Fibroblast of villous mesenchyme (primary cell): ENCODE measurements at places on chromosomes 5 and 9.

DNA sequence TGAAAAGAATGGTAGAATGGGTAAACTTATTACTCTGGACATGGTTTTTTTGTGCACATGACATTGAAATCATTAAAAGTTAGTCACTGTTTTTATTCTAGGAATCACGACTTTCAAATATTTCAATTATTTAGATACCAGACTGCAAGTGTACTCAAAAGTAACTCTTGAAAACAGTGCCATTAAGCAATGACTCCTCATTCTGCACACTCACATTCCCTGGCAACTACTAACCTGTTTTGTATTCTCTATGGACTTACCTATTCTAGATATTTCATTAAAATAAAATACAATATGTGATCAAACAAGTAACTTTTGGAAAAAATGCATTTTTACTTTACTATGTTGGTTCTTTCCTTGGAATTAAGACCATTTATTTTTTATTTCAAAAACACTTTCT is 607.0 kb downstream of the PDE4D start:
- no peak for DNase-seq

- DNase-seq = no peak
Observed at GRCh38 chr5:146624179-146624578, 108.2 kb upstream of the GPR151 start.

GRCh38 chr9:89444274-89444673 is 53.6 kb downstream of the SEMA4D start:
- DNase-seq = no peak

DNA sequence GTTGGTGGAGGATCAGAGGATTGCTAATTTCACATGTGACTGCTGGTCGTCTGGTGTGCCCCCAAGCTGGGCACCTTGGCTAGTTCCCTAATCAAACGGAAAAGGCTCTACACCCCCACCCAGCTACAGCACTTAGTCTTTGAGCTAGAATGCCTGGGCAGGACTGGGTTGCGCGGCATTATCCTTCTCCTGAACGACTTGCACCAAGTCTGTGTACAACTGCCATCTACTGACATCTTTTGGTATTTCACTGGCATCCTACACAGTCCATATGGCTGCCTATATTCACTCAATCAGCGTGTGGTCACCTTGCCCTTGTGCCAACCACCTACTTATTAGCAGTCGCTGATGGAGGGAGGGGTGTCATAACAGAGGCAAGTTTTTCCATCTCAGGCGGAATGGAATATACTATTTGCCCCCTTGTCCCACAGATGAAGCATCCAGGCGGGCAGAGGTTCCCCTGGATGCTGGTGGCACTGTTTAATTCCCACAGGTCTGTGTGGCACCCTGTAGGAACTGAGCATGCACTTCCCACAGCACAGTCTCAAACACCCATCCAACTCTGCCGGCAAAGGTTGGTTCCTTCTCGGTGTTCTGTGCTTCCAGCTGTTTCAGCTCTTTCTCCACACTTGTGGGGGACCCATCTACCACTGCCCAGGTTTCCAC is 150.1 kb downstream of the OSTF1 start:
- DNase-seq = peak; percentile 54

- DNase-seq = no peak
Observed at GRCh38 chr9:108083796-108084352, 594.3 kb upstream of the KLF4 start.

- DNase-seq = no peak
Observed at GRCh38 chr9:77810637-77811119, 162.6 kb upstream of the GNA14 start.

DNA sequence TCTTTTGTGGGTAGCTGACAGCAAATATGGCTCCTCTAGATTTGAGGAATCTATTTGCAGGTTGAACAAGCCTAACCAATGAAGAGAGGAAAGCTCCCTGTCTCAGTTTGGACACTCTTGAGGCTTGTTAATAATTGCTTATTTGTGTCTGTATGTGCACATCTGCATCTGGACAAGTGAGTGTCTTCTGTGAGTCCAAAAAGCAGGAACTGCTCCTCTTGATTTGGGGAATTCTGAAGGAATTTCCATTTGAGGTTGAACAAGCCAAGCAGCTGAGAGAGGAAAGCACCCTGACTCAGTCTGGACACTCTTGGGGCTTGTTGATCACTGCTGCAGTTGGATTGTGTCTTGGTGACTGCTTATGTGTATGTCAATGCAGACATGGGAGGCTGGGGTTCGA is 211.6 kb downstream of the DTWD2 start:
- no peak for DNase-seq

DNA sequence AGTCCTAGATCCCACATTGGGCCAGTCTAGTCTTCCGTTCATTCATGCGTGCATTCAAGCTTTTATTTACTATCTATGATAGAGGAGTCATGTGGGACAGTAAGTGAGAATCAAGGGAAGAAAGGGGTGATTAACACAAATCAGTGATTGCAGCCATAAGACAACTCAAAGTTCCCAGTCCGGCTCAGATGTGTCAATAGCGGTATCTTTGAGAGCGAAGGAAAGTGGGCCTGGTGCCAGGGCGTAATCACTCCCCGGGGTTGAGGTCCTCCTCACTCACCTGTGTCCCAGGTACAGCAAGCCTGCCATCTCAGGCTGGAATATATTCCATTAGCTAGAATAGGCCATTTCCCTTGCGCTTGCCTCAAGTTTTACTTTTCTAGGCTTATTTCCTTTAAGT is 196.3 kb downstream of the ATP10B start:
- no peak for DNase-seq

- no peak for DNase-seq
Observed at GRCh38 chr9:16105168-16106020, 552.6 kb downstream of the CCDC171 start.

- DNase-seq = no peak
Observed at GRCh38 chr5:137997726-137998213, 35.1 kb downstream of the FAM13B start.

- no peak for DNase-seq
Observed at GRCh38 chr9:7201196-7201595, 443.4 kb downstream of the KDM4C start.

DNA sequence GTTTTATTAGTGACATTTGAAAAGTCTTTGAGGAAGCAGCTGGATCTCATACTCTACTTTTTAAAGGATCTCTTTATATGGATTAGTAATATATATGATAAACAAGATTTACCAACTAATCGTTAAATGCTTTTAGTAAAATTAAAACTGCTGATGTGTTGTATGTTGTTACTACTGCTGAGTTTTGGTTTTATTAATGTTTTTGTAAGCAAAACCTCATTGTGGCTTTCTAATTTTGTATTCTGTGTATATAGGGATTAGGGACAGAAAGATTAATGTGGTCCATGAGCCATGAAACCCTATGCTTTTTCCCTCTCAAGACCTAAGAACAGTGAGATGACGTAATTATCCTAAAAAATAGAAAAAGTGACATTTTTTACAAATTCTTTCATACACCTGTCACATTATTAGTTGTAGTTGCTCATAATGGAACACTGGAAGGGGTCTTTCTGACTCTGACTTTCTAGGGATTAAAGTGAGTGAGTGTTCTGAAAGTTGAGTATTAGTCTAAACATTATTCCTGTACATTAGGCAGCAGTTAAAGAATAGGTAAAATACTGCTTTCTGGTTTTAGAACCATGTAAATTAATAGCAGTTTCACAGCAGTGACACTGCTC is 85.9 kb downstream of the SLC12A2 start:
- peak; percentile 31 for DNase-seq

DNA sequence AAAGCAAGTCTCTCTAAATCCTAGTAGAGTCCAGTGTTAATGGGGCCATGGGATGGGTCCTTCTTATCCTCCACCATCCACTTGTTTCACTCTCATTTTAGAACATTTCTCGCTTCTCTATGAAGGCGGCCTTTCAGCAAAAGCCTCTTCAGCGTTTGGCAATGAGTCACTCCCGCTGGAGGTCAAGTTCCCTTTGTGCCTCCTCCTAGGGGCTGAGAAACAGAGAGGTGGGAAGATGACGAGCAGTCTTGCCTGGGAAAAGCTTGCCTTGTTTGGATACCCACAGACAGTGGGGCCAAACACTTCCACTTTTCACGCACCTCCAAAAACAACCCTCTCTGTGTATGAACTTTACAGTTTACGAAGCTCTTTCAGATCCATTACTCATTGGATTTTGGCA is 168.8 kb downstream of the GABBR2 start:
- no peak for DNase-seq
